ENCODE measurements at places on chromosomes 4 and X.

- DNase-seq = no peak
These were observed 4.3 kb upstream of the MXD4 start for GRCh38 chr4:2266181-2266580.

- DNase-seq = no peak
These were observed 90.8 kb upstream of the LIMCH1 start for GRCh38 chr4:41446981-41447725.

- no peak for DNase-seq
These were observed 436.2 kb downstream of the KCNIP4 start for GRCh38 chr4:21512353-21512752.

DNA sequence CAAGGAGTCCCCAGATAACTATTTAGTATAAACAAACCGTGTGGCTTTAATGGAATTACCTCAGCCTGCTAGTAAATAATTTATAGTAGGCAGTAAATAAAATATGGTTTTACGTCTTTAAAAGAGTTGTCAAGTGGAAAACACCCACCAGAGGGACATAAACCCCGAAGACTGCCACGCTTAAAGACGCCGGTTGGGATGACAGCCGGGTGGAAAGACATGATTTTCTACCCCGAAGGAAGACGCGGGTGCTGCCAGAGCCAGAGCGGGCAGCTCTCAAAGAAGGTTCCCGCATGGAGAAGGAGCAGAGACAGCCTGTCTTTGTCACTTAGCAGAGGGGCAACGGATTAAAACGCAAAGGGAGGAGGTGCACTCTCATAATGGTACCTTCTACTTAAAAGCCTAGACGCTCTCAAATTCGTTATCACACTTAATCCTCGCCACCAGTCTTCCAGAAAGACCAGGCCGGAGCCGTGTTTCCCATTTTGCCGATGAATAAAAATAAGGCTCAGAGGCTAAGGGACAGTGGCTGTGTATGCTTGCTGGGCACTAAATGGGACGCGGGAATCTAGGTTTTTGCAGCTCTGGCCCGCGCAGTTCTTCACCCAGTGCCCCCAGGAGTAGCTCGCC lies 140.5 kb upstream of the ZIC3 start:
- DNase-seq = no peak
